Stimulated activated CD4-positive, alpha-beta T cell treated with anti-CD3 and anti-CD28 coated beads, Interleukin-15, amount 100 ng/mL, for 1 hour (primary cell): ENCODE measurements at places on chromosomes 16 and 17.

- DNase-seq = no peak
These were observed 343.7 kb downstream of the CPPED1 start for GRCh38 chr16:12460064-12460392.

- no peak for DNase-seq
These were observed 31.3 kb upstream of the SOX9 start for GRCh38 chr17:72089453-72089987.

GRCh38 chr17:50266384-50267073 is 7.7 kb upstream of the TMEM92 start:
- DNase-seq = no peak

DNA sequence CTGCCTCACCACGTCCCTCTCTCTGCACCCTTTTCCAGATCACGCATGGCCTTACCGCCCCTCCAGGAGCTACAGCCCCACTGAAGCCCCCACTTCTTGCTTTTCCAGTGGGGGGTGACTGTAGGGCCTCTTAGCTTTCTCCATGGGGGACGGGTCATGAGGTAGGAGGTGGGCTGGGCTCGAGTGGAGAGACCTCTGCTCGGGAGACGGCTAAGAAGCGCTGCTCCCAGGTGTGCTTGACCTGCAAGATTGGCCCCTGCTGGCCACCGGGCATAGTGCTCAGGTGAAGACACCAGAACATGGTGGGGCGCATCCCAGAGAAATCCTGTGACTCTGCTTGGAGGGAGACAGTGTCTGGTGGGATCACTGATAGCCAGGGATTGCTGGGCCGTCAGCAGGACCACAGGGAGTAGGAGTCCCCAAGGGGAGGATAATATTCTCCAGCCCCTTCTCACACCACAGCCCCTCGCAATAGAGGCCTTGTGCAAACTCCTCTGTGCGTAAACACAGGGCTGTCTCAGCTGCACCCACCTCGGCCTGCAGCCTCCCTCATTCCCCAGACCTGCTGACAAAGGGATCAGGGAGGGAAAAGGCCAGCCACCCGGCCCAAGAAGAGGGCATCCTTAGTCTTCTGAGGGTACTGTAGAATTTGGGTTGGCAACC is 8.9 kb upstream of the GALK1 start:
- DNase-seq = no peak

DNA sequence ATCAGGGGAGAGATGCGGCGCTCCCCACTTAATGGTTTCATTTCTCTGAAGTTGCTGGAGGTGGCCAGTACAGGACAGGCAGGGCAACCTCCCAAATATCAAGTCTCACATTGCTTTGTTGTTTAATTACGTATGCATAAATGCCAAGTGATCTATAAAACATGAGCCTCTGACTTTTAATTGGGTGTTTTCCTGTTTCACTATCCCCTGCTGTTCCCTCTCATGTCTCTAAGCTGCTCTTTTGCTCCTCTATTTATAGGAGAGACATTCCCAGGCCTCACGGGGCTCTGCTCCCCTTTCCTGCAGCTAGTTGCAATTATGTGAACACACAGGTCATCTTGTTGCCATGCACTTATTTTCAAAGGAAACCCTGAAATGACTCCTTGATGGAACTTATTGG is 1173.5 kb upstream of the GOT2 start:
- no peak for DNase-seq

DNA sequence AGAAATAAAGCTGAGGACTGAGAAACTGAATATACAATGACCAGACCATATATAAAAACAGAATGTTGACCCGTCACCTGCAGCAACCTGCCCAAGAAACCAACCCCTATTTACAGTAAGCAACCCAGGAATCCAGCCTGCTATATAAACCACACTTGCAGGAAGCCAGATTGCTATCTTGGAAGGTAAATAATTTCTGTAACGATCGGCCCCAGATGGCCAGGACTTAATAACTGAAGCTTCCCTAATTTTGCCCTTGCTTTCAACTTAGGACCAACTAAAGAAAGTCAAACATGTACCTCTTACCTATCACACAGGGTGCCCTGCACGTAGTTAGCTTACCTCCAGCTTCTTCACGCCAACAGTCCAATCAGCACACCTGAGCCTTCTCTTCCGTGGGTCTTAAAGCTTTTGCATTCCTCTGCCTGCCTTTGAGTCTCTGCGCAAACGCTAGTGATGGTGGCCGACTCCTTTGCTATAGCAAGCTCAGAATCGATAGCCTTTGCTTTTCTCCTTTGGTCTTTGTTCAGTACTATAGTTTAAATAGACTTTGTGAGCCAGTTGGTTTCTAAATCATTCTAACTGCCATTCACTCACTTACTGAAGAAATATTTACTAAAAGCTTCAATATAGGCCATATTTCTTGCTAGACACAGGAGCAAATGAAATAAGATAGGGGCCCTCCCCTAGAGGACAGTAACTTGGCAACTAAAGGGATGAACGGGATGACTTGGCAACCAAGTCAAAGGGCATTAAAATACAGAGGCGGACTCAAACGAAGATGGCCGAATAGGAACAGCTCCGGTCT is 31.3 kb downstream of the MPHOSPH6 start:
- DNase-seq = no peak

DNA sequence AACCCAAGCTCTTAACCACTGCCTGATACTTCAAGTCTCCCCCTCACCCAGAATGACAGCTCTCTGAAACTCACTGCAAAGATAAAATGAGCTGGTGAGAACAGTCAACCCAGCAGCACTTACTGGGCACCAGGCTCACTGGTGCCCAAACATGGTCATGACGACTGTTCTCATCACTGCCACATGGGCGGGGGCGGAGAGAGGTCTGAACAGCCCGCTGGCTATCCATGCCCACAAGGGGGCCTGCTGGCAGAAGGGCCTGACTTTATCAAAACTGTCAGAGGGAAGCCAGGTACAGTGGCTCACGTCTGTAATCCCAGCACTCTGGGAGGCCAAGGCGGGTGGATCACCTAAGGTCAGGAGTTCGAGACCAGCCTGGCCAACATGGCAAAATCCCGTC is 4.0 kb downstream of the MYBBP1A start:
- DNase-seq = no peak

- no peak for DNase-seq
These were observed 4.8 kb upstream of the PPP1R9B start for GRCh38 chr17:50155115-50155819.

GRCh38 chr17:72839131-72839725 is 253.3 kb downstream of the SLC39A11 start:
- DNase-seq = no peak

- no peak for DNase-seq
These were observed 436.7 kb downstream of the MAF start for GRCh38 chr16:79163691-79164387.

GRCh38 chr17:11553135-11553534 is 45.1 kb upstream of the DNAH9 start:
- DNase-seq = no peak

DNA sequence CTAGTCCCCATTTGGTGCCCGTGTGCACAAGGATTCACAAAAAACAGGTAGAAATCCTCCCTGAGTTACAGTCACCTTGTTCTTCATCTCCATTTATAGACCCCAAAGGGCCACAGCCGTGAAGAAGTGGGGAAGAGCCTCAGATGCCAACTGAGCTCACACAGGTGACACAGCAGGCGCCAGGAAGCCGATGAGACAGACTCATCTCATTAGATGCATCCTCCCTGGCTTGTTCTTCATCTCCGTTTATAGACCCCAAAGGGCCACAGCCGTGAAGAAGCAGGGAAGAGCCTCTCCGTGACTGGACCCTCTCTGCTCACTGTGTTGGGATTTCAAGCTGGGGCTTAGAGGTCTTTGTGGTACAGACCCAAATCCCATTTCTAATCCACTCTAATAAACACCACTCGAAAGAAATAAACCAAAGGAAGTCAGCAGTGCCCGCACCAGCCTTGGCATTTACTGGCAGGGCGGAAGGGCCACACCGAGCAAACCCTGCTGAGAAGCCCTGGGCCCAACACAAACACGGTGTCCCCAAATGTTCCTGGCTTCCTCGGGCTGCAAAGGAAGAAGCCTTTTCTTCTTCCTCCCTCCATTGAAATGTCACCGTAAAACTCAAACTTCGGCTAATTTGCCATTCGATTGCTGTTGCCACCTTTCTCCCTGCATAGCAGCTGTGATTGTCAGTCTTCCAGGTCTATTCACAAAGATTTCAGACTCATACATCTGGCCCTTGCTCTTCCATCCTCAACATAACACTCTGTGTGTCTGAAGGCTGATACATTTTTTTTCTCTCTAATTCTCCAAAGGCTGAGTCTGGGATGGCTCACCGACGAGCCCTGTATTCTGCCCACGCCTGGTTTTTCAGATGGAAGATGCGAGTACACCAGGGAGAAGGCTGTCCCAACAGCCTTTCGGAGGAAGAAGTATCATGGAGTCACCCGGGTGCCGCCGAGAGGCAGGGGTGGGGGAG is 44.9 kb upstream of the DOC2B start:
- DNase-seq = no peak

GRCh38 chr16:57613514-57613913 is 14.9 kb upstream of the ADGRG1 start:
- DNase-seq = no peak

DNA sequence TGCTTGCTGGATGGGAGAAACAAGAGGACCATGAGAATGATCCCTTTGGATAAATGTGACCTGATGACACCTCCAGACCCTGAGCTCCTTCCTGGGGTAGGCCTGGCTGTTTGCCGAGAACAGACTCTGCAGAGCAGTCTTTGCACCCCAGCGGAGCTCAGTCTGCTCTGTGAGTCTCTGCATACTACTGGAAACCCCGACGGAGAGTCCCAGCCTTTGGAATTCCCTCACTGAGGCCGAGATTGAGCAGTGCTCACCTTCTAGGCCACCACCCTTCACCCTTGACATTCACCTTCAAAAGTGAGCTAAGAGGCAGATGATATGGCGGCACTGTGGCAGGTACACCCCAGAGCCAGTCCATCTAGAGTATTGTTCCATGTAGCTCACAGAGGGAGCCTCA is 172.2 kb upstream of the CDH13 start:
- no peak for DNase-seq

DNA sequence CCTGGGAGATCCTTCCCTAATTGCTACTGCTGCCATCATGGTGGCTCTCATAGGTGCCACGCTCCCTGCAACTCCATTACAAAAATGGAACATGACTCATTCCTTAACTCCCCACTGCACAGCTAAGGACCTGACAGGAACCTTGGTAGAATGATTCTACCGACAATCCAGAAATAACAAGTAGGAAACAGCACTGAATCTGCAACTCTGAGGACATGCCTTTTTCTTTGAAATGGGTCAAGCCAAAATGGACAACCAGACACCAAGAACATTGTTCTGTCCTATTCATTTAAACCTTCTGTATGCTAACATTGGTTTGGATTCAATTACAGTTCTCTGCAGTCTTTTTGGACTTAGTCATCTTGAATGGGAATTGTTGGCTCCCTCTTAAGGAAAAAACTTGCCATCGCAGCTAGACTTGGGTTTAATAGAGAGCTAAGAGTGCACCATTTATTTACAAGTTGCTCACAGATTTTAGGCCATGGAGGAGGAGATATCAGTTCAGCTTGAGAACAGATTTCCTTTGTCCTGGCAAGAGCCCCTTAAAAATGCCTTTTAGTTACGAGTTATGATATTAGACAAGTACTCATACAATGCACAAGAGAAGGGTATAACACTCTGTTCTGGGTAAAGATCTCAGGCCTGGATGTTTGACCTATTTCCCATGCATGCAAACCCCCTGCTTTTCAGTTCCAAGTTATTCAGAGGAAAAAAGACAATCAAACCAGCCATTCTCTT is 20.9 kb upstream of the NSRP1 start:
- DNase-seq = no peak

DNA sequence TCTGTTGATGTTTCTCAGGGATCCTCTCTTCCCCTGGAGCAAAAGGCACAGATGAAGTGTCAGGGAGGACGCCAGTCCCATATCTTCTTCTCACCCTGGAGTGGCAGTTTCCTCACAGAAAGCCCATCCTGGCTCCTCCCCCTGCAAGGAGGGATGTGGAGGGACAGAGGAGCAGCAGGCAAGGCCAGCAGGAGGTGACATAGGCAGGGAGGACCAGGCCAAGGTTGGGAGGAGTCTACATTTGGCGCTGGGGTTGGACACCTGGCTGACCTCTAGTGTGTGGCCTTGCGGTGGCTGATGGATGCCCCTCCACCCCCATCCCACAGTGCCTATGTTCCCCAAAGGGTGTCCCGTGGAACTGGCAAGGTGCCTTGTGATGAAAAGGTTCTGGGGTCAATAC is 125.4 kb downstream of the SEC14L1 start:
- DNase-seq = no peak

- DNase-seq = no peak
These were observed 16.2 kb upstream of the RMI2 start for GRCh38 chr16:11329071-11329491.

DNA sequence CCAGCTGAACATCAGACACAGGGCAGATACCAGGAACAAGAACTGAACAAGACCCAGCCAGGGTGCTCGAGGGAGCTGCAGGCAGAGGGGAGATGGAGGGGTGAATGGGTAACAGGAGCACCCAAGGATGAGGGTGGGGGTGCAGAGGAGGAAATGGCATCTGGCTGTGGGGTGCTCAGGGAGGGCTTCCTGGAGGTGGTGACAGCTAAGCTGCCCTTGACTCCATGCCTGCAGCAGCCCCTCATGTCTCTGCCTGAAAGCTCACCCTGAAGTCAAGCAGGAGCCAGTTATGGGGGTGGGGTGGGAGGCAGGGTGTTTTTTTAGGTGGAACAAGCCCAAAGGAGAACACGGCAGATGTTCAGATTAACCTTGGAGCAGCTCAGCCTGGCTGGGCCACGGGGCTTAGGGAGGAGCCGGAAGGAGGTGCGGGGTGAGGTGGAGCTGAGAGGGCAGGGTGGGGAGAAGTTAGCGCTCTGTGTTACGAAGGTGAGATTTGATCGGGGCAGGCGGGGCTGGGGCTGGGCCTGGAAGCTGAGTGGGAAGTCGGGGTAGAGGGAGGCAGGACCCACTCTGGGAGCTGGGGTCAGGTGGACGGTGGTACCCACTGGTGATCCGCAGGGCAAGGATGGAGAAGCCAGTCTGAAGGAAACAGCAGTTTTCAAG is 143.0 kb downstream of the ENGASE start:
- DNase-seq = no peak

GRCh38 chr16:14303182-14303618 is 232.1 kb downstream of the MRTFB start:
- DNase-seq = no peak

- no peak for DNase-seq
These were observed 20.5 kb upstream of the CPD start for GRCh38 chr17:30358055-30358760.
